Left kidney (tissue), 8 donors: ENCODE measurements at places on chromosomes 7 and 10. TPM values are rescaled to one million over a fixed set of nuclear protein-coding genes. Genes with fewer than 3 reads are reported as not detected.

The SRGN gene
- polyA plus RNA-seq: 10.7 TPM

The TET1 gene
- polyA plus RNA-seq: 12.7 TPM

The EVX1 gene
- polyA plus RNA-seq: 0.07 TPM

The TSPAN13 gene
- polyA plus RNA-seq: 24.0 TPM

The IGFBP1 gene
- polyA plus RNA-seq: 0.17 TPM

The CALML3 gene
- not detected for polyA plus RNA-seq

The GNGT1 gene
- polyA plus RNA-seq: not detected

The ZNF853 gene
- 13.8 TPM for polyA plus RNA-seq

The OR2A5 gene
- polyA plus RNA-seq: 0.18 TPM

The PCDH15 gene
- 11.9 TPM for polyA plus RNA-seq

The ZC3HAV1L gene
- 29.3 TPM for polyA plus RNA-seq

The TEX47 gene
- not detected for polyA plus RNA-seq

The COBL gene
- polyA plus RNA-seq: 24.9 TPM

The NEURL1 gene
- 1.6 TPM for polyA plus RNA-seq

The TAS2R41 gene
- polyA plus RNA-seq: not detected

The LRRC18 gene
- polyA plus RNA-seq: 0.20 TPM

DNA sequence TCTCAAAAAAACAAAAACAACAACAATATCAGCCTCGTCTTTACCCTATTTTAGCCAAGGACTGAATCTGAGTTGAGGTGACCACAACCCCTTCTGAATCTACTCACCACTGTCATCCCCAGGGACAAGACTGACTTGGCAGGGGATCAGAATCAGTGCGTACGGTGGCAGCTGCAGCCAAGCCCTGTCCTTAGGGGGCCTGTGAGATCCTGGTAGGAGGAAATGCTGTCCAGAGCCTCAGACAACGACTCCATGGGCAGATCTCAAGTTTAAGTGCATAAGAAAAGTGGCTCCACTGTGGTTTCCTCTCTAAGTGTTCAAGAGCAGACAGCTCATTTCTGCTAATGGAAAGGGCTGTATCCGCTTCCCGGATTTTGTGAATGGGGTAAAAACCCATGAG lies 22.4 kb upstream of the CYTH3 start:
- DNase-seq: no peak

- DNase-seq: no peak
Measured at GRCh38 chr10:57979491-57979890, 288.2 kb downstream of the IPMK start.

- DNase-seq: no peak
Measured at GRCh38 chr7:6279937-6280336, 7.5 kb upstream of the CYTH3 start.

DNA sequence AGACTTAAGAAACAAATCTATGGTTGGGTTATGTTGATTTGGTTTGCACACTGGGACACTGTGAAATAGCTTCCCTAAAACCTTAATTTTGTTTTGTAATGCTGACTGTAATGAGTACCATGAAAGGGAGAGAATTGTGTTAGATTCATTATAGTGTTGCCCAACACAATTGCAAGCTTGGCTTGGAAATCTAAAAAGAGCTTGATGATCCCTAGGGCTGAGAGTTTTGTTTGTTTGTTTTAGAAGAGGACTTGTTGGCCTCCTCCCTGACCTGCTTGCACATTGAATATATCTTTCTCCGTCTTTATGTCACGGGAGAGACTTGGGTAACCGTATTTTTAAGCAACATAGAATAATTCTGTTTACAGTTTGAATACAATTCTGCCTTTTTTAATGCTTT lies 410.1 kb downstream of the ARL4A start:
- DNase-seq: no peak

- no peak for DNase-seq
Measured at GRCh38 chr10:679556-679955, 9.9 kb downstream of the DIP2C start.

GRCh38 chr7:46532571-46532970 lies 611.5 kb upstream of the IGFBP3 start:
- no peak for DNase-seq

- no peak for DNase-seq
Measured at GRCh38 chr7:80932536-80932935, 13.7 kb upstream of the SEMA3C start.

- DNase-seq: no peak
Measured at GRCh38 chr7:110646804-110647203, 444.1 kb upstream of the LRRN3 start.

DNA sequence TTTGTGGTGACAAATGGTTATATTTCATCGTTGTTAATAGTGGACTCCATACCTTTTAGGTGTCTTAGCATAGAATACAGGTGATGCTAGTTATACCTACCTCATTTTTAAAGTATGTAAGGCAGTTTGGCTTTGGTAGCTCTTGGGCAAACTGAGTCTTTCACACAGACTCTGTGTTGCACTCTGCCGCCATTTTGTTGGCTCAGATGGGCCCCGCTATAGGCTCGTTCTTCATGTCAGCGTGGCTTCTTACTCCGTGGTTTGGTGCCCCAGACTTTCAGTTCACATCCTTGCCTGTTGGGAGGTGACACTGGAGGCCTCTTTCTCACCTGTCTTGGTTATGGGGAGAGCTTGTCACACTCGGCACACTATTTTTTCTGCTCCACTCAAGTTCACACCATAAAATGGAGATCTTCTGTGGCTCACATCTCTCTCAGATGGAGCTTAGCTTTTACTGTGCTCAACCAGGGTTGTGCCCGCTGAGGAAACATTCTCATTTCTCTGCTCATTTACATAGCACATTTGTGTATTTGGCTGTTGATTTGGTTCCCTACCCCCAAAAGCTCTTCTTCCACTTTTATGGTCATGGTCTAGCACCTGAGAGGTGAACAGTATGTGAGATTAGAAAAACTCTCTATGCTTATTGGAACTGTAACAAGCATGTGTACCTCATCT lies 178.5 kb downstream of the ARID5B start:
- DNase-seq: no peak

DNA sequence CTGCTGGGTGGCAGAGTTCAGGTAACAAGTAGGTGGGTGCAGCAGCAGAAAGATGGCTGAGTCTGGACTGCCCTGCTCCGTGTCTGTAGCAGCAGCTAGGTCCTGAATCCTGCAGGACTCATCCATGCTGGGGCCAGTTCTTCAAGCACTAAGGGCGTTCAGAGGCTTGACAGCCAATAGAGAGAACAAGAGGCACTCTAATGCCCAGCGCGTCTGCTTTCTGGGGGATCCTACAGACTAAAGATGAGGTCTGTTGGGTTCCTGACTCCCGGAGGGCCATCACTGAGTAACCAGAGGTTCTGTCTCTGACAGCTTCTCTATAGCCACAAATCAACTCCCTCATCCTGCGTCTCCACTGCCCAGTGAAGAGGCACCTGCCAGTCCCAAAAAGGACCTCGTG lies 125.5 kb downstream of the PTPN20 start:
- DNase-seq: no peak

DNA sequence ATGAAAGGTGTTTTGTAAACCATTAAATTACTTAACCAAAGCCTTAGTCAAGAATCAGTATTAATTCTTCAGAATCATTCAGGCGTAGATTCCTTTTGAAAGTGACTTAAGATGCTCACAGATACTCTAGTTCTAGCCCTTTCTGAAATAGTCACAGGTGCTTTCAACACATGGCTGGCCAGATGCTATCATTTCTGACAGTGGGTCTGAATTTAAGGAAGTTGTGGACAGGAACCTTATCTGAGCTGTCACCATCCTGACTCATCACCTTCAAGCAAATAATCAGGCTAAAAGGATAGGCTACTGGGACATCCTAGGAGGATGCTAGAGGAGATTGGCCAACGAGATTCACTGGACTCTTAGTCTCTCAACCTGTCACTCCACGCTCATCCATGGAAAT lies 501.5 kb downstream of the LRMDA start:
- no peak for DNase-seq

- no peak for DNase-seq
Measured at GRCh38 chr7:98119256-98119918, 12.7 kb downstream of the LMTK2 start.

- no peak for DNase-seq
Measured at GRCh38 chr10:107164992-107165391, 486 bp upstream of the SORCS1 start.

GRCh38 chr10:124935946-124936345 lies 6.0 kb upstream of the ZRANB1 start:
- no peak for DNase-seq

DNA sequence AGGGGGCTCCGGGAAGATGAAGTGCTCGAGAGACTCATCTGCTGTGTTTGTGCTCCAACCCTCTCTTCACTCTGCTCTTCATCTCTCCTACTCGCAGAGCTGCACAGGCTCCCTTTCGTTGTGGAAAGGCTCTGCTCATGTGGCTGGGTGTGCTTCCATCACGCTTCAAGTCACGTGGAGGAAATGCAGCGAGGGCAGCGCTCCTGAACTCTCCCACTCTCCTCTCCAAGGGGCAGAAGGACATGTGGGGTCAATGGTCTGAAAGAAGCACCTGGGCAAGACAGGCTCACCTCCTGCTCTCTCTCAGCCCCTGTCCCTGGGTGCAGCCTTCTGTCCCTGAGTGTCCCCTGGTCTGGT lies 72.6 kb downstream of the USP6NL start:
- no peak for DNase-seq

GRCh38 chr10:22779331-22780019 lies 65.1 kb upstream of the PIP4K2A start:
- DNase-seq: no peak

- no peak for DNase-seq
Measured at GRCh38 chr10:124870854-124871425, 69.3 kb downstream of the ABRAXAS2 start.

- no peak for DNase-seq
Measured at GRCh38 chr10:43961523-43962345, 313.1 kb upstream of the ZNF32 start.

- no peak for DNase-seq
Measured at GRCh38 chr7:117227091-117227490, 95.8 kb downstream of the WNT2 start.

DNA sequence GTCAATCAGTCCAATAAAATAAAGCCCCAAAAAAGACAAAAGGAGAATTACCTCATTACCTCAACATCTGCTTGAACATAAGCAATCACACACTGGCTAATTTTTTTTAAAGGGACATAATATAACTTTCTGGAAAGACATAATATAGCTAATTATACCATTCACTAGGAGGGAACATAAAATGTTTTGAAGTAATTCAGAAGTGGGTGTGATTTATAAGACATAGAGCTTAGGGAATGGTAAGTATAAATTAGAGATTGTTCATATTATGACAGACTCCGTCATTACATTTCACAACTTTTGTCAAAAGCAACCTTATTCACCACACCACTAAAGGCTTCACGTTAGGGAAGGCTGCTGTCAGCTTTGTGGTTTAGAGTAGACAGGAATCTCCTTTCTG lies 3.8 kb downstream of the SHTN1 start:
- no peak for DNase-seq

DNA sequence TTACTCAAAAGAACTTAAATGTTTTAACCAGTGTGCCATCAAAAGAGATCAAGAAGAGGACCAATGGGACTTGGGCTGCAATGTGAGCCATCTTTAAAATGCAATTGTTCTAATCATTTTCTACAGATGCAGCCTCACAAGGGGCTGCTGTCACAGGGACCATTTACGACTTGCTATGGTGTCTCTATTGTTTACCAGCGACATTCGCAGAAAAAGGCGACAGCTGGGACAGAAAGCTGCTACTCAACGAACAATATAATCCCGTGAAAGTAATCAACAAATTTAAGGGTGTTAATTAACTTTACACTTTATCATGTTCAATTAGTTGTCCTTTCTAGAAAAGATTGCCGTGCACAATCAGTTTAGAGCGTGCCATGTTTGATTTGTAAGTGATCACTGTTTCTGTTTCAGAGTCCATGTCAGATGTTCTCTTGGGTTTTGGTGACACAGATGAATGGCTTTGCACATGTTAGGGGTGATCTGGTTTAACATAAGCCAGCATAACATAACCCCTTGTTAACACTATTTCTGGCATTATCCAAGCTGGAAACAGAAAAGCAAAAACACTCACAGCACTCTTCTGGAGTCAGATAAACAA lies 110.8 kb downstream of the HIBADH start:
- DNase-seq: no peak

DNA sequence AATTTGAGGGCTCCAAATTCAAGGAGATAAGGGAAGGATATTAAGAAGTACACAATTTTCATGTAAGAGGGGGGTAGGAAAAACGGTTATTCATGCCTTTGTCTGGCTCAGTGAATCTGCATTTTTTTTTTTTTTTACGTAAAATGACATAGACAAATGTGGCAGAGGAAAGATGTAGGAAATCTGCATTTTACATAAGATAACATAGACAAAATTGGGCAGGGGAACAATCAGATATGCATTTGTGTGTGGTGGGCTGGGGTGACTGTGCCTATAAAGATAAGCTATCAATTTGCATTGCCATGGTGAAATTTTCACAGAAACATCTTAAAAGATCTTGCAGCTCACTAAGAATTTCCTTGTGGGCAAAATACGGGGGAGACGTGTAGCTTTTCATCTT lies 92.7 kb upstream of the GPR141 start:
- DNase-seq: no peak

GRCh38 chr10:129637846-129638245 lies 170.8 kb downstream of the MGMT start:
- no peak for DNase-seq

- DNase-seq: no peak
Measured at GRCh38 chr7:103947026-103947655, 42.3 kb downstream of the RELN start.

DNA sequence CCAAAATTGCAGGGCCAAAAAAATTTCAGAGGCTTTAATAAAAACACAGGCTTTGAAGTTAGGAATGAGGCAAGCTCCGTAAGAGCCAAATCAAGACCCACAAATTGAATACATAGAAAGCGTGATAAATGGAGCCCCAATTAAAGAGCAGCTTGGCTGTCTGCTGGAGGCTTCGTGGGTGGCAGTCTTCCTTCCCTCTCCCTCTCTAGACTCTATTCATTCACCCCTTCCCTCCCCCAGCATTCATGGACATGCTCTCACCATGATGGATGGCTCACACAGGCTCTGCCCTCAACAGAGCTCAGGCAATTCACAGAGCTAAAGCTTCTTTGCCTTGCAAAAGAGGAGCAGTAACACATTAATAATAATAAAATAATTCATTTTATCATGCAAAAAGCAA lies 214.1 kb downstream of the HERPUD2 start:
- DNase-seq: no peak

DNA sequence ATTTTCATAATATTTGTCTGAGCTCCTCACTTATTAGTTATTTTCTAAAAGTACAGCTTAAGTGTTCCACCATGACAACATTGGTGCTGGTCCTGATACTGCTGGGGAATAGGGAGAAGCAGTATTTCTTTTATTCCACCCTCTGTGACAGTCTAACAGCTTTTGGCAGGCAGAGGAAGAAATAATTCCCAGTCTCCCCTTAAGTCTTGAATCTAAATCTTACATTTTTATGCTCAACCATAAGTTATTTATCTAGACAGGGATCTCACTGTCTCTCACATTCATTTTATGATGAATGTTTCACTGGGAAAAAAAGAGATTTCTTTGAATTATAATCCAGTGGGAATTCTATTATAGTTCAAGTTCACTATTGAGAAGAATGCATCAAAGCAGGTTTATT lies 71.5 kb downstream of the MAGI2 start:
- no peak for DNase-seq

GRCh38 chr10:124728071-124728829 lies 15.9 kb downstream of the FAM53B start:
- no peak for DNase-seq
